ENCODE measurements at places on chromosomes 16 and 17.

DNA sequence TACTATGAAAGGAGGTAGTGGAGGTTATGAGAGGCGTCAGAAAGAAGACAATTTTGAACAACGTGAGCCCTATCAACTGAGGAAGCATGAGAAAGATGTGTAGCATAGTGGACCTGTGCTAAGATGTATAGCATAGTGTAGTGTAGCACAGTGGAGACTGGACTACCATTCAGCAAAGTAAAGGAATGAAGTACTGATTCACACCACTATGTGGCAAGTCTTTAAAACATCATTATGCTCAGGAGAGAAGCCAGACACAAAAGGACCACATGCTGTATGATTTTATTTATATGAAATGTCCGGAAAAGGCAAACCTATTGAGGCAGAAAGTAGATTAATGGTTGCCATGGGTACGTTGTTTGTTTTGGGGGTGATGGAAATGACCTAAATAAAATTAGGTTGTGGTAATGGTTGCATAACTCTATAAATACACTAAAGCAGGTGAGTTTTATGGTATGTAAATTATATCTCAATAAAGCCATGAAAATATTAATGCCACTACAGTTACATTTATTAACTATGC, 20.4 kb upstream of the XYLT1 start:
- H3K27ac ChIP-seq: no peak overlapping the region
- no peak overlapping the region for H3K4me3 ChIP-seq
- no peaks in the 10 kb centered on the region for H3K27me3 ChIP-seq
- no peak for DNase-seq
- H3K4me1 ChIP-seq: no peaks in the 10 kb centered on the region

- peaks cover 7% of the 10 kb centered on the region for H3K4me1 ChIP-seq
- no peak for DNase-seq
- no peak overlapping the region for H3K27ac ChIP-seq
- H3K4me3 ChIP-seq: no peak overlapping the region
These were observed 478.4 kb upstream of the GOT2 start for GRCh38 chr16:59212492-59213024.

DNA sequence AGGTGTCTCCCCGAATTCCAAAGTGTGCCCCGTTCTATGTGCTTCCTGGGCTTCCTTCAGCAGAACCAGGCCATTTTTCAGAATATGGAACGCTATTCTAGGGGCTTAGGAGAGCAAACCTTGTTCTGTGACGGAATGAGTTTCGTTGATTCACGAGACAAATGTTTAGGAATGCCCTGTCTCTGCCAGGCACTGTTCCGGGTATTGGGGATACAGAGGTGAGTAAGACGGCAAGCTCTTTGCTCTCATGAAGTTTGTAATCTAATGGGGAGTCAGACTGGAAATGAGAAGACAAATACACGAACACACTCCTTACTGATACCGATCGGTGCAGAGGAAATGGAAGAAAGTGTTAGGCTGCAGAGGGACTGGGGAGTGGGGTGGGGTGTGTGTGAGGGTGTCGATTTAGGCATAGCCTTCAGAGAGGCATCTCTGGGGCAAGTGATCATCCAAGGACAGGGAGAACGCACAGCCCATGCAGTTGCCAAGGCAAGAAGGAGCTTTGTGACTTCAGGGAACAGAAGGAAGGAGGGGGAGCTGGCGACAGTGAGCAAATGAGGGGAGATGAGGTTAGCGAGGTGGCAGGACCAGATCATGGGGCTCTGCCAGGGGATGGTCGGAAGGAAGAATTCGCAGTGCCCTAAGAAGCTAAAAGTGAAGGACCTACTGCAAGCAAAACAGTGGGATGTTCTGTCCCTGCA, 189.6 kb downstream of the MSI2 start:
- no peak for DNase-seq
- H3K27me3 ChIP-seq: no peaks in the 10 kb centered on the region
- H3K36me3 ChIP-seq: peaks cover 2% of the 10 kb centered on the region
- no peak overlapping the region for H3K4me3 ChIP-seq
- peaks cover 7% of the 10 kb centered on the region for H3K4me1 ChIP-seq
- H3K27ac ChIP-seq: no peak overlapping the region

DNA sequence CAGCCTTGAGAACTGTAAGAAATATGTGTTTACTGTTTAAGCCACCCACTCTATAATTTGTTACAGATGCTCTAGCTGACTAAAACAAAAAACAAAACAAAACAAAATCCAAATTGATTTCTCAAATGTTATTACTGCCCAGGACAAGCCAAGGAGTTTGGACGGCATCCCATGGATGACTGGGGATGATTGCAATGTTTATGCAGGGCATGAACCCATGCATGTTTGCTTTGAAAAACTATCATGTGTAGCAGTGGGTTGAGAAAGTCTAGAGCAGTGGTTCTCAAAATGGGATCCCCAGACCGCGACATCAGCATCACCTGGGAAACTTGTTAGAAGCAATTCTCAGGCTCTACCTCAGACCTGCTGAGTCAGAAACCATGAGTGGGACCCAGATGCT, 223.2 kb upstream of the PSMD7 start:
- no peaks in the 10 kb centered on the region for H3K4me1 ChIP-seq
- no peak overlapping the region for H3K4me3 ChIP-seq
- H3K27ac ChIP-seq: no peak overlapping the region
- peaks cover 14% of the 10 kb centered on the region for H3K36me3 ChIP-seq
- no peaks in the 10 kb centered on the region for H3K27me3 ChIP-seq

GRCh38 chr17:27896701-27897100, 3.5 kb upstream of the LYRM9 start:
- peaks cover 2% of the 10 kb centered on the region for H3K4me1 ChIP-seq
- H3K27me3 ChIP-seq: no peaks in the 10 kb centered on the region
- no peak overlapping the region for H3K4me3 ChIP-seq

DNA sequence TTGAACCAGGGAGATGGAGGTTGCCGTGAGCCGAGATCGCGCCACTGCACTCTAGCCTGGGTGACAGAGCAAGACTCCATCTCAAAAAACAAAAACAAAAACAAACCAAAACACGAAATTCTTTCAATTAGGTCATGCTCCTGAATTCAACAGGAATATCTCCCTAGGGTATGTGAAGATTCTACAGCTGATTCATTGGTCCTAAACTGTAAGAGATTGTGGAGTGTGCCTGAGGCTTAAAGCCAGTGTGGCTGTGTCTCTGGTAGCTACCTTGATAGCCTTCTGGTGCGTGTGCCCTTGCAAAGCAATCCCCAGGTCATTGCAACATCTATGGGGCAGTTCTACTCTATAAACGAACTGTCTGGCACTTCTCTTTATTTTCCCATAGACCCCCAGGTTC, 48.4 kb downstream of the USP43 start:
- no peak overlapping the region for H3K27ac ChIP-seq
- H3K4me3 ChIP-seq: no peak overlapping the region
- peaks cover 32% of the 10 kb centered on the region for H3K36me3 ChIP-seq
- DNase-seq: no peak

- H3K27me3 ChIP-seq: no peaks in the 10 kb centered on the region
- no peak overlapping the region for H3K4me3 ChIP-seq
- H3K27ac ChIP-seq: no peak overlapping the region
- no peak for DNase-seq
- H3K4me1 ChIP-seq: peaks cover under 1% of the 10 kb centered on the region
These were observed 1.9 kb upstream of the GRB7 start for GRCh38 chr17:39735882-39736281.

DNA sequence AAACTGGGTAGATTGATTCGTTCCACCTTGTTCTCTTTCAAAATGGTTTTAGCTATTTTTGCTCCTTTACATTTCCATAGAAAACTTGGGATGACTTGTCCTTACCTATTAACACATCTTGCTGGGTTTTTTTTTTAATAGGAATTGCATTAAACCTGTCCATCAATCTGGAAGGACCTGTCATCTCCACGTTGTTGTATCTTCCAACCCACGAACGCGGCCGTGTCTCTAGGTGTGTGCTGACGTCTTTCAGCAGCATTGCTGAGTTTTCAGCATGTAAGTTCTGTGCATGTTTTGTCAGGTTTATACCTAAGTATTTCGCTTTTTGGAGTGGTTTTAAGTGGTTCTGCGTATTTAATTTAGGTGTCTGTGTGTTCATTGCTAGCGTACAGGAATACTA, 60.4 kb upstream of the GNG13 start:
- DNase-seq: no peak
- H3K4me3 ChIP-seq: no peak overlapping the region
- H3K27ac ChIP-seq: no peak overlapping the region
- no peaks in the 10 kb centered on the region for H3K27me3 ChIP-seq

DNA sequence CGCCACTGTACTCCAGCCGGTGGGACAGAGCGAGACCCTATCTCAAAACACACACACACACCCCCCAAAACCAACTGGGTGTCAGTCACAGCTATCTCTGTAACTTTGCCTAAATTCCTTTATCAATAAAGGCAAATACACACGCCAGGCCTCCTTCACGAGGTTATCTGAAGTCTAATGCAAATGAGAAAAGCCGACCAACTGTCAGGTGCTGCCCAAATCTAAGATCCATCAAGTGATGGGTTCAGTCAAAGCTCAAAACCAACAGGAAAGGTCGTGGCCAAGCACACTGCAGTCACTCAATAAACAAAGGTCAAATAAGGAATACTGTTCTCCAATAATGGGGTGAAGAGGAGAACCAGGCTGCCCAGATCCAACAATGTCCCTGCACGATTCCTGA, 1.1 kb downstream of the ANKFY1 start:
- peak overlapping the region; percentile 81 for H3K4me3 ChIP-seq
- peaks cover 27% of the 10 kb centered on the region for H3K36me3 ChIP-seq
- no peaks in the 10 kb centered on the region for H3K4me1 ChIP-seq
- no peaks in the 10 kb centered on the region for H3K27me3 ChIP-seq
- H3K27ac ChIP-seq: no peak overlapping the region

GRCh38 chr17:14302431-14303099, 1.7 kb downstream of the HS3ST3B1 start:
- peak overlapping the region; percentile 69 for H3K4me3 ChIP-seq
- peaks cover 63% of the 10 kb centered on the region for H3K27me3 ChIP-seq
- DNase-seq: peak; percentile 83
- H3K27ac ChIP-seq: no peak overlapping the region

- DNase-seq: peak; percentile 67
- no peak overlapping the region for H3K27ac ChIP-seq
- peaks cover 3% of the 10 kb centered on the region for H3K36me3 ChIP-seq
- H3K27me3 ChIP-seq: no peaks in the 10 kb centered on the region
- no peak overlapping the region for H3K4me3 ChIP-seq
- peaks cover 4% of the 10 kb centered on the region for H3K4me1 ChIP-seq
These were observed 59.7 kb downstream of the RNF112 start for GRCh38 chr17:19470530-19471261.

DNA sequence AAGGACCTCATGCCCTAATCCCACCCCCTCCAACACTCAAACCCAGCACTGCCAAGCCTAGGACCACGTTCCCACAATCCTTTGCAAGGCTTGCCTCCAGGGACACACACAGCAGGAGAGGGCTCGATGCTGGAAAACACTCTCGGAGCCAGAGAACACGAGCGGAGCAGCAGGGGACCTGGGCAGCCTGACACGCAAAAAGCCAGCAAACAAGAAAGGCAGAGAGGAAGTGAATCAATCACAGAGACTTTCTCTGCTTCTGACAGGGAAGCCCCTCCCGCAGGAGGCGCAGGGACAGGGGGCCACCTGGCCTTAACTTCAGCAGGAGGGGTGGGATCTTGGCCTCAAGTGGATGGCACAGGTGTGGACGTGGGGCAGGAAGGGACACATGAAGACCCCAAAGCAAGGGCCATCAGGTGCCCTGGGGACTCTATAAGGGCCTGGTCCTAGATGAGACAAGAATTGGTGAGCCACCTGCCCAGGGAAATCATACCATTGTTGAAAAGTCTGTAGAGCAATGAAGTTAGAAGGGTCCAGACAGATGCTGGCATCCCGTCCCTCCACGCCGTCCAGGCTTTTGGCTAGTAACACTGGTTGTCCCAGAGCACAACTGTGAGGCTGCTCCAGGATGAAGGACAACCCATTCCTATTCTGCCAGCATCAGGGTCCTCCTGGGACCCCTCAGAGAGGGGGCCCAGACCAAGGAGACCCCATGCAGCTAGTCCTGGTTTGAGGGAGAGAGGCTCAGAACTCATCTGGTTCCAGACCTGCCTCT, 2.2 kb downstream of the SDK2 start:
- H3K4me3 ChIP-seq: peak overlapping the region; percentile 65
- H3K4me1 ChIP-seq: no peaks in the 10 kb centered on the region
- no peak overlapping the region for H3K27ac ChIP-seq
- peaks cover 16% of the 10 kb centered on the region for H3K27me3 ChIP-seq
- no peaks in the 10 kb centered on the region for H3K36me3 ChIP-seq

Data from H9 (cell line).